NCI-H1436 treated with DMSO at 0.1 percent for 48 hours (cell line): ENCODE measurements at places on chromosomes 11 and 22.

GRCh38 chr22:21101877-21102638 is 56.3 kb downstream of the LRRC74B start:
- no peak for DNase-seq

DNA sequence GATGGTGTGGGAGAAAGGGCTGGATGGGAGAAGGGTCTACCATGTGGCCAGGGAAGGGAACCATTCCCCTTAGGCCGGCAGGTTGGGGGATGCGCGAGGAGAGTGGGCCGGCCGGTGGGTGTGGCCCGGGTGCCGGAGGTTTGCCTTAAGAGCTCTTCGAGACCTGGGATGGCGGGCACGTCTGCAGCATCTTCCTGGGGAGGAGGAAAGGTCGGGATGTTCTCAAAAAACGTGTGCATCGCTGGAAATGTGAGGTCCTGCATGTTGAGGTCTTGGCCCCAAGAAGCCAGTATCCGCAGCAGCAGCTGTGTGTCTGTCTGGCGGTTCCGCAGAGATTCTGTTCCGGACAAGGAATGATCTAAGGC is 1.4 kb downstream of the NAV2 start:
- no peak for DNase-seq

- no peak for DNase-seq
Observed at GRCh38 chr11:19321351-19321750, 80.6 kb upstream of the E2F8 start.

DNA sequence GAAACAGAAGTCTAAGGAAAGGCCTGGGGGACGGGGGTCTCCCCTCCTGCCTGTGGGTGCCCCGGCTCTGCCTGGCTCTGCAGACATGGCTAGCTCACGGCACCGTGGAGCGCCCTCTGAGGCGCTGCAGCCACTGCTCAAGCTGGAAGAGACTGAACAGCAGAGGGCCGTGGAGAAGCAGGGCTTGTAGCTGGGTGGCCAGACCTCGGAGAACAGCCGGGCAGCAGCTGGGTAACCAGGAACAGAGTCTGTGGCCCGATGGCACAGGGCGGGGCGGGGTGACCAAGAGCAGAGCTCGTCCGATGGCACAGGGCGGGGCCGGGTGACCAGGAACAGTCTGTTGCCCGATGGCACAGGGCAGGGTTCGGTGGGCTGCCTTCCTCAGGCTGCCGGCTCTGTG is 18.1 kb downstream of the RNH1 start:
- no peak for DNase-seq

- DNase-seq: no peak
Observed at GRCh38 chr11:12125609-12126149, 15.3 kb downstream of the MICAL2 start.

GRCh38 chr11:2570211-2570811 is 125.5 kb downstream of the KCNQ1 start:
- DNase-seq: no peak

GRCh38 chr11:110187731-110188130 is 94.5 kb downstream of the ZC3H12C start:
- DNase-seq: no peak

GRCh38 chr22:37497062-37497599 is 10.9 kb upstream of the MFNG start:
- no peak for DNase-seq

DNA sequence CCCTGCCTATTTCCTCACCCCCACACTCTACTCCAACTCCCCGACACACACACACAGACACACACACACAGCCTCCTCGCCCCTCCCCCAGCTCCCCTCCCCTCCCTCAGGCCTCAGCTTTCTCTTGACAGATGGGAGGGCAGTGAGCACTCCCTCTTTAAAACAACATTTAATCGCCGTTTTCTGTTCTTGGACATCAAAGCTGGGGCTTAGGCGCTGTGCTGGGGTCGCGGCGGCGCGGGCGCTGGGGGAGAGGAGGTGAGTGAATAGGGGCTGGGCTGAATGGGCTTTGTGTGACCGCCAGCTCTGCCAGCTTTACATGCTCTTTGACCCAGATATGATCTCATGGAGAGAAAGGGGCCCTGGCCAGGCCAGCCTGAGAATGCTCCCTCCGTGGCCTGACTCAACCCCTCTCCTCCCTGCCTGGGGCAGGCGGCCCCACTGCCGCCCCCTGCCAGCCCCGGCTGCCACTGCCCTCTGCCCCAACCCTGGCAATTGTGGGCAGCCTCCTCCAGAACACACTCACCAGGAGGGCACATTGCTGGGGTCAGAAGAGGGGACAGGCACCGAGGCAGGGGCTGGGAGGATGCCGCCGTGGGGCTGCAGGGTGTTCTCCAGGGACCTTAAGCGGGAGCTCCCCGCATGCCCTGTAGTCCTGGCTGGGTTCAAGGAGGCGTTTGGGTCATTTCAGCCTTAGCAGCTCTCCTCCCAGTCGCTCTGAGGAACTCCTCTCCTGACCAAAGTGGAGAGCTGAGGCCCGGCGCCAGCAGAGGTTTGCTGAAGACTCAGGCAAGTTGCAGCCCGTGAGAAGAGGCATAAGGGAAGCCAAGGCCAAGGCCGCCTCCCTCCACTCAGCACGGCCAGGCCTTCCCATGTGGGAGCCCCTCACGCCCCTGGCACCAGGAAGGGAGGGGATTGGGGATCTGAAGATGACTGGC is 38.3 kb upstream of the NNMT start:
- DNase-seq: no peak

- no peak for DNase-seq
Observed at GRCh38 chr11:102293873-102294601, 23.2 kb upstream of the BIRC3 start.

DNA sequence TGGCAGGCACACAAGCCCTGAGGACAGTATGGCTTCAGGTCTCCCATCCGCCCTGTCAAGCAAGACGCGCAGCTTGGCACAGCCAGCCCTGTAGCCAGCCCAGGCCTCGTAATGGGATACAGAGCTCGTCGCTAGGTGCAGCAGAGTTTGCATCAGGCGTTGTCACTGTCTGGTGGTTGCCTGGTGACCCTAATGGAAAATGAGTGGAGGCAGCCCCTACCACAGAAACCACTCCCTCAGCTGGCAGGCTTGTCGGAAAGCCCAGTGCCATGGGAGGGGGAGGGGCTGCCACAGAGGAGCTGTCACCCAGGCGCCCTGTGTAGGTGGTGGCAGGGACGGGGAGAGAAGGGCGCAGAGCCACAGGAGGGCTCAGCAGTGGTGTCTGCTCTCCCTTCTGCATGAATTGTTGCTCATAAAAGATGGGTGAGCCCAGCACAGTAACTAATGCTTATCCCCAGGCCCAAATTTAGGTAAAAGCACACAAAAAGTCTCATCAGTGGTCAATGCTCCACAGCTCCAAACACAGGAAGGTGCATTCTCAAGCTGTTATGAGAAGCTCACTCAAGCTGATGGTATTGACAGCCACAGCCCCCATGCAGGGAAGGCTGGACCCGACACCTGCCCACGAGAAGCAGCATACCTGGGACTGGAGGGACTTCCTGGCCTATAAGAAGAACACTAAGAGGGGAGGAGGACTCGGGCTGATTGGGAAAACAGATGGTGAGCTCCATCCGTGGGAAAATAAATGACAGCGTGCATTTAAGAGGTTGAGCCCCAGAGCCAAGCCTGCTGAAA is 164.6 kb downstream of the ETS1 start:
- DNase-seq: peak; percentile 30

DNA sequence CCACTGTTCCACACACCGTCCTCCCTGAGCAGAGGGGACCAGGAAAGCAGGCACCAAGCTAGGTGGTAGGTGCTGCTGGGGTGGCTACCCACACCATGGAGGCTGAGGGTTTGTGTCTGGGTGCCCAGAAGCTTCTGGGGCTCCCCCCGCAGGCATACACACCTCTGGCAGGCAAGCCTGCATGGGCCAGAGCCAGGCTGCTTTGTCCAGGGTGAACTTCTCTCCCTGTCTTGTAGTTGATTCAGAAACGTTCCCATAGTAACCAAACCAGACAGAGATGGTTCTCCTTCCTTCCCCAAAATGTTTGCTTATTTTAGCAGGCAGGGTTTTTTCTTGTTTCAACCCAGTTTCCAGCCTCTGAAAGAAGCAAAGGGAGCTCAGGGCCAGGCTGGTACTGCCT is 40.9 kb upstream of the SUSD2 start:
- DNase-seq: no peak

DNA sequence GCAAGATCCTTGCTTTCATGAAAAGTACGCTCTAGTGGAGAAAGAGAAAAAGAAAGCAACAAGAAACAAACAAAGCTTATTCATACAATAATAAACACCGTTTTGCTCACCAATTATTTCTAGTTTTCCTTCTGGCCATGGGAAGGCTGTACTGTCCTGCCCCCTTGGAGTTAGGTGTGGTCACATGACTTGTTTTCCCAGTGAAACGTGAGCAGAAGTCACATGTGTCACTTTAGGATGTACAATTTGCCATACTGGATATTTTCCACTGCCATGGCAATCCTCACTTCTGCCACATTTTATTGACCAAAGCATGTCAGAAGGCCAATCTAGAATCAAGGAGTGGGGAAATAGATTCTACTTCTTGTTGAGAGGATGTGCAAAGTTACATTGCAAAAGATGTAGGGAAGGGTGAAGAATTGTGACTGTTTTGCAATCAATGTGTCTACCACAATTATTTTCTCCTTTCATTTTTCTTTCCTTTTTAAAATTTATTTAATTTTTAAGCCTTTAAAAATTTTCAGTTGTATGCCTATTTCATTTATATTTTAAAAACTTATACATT is 24.3 kb upstream of the TRAF6 start:
- no peak for DNase-seq

DNA sequence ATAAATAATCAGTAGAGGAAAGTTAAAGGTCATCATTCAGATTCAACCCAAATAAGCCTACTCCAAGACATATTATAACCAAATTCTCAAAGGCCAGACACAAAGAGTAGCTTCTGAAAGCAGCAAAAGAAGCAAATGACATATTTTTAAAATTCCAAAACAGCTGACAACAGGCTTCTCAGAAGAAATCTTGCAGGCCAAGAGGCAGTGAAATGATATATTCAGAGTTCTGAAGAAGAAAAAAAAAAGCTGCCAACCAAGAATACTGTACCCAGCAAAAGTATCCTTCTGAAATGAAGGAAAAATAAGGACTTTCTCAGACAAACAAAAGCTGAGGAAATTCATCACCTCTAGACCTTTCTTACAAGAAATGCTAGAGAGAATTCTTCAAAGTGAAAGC is 787.1 kb upstream of the TENM4 start:
- no peak for DNase-seq
